ENCODE measurements at places on chromosomes 2 and 18.

DNA sequence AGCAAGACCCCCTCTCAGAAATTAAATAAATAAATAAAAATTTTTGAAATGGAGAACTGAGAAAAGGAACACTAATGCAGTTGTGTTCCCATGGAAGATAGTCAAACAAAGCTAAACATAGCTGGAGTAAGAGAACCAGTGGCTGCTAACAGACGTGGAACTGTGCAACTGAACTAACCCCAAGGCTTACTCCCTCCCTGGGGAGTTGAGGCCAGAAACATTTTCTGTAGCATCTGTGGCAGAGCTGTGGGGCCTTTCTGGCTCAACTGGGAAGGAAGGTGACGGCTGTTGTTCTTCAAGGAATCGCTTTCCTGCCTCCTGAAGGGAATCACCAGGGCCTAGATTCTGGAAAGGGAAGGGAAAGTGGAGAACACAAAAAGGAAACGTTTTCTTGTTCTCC, 53.9 kb upstream of the B3GNT2 start:
- DNase-seq = no peak

DNA sequence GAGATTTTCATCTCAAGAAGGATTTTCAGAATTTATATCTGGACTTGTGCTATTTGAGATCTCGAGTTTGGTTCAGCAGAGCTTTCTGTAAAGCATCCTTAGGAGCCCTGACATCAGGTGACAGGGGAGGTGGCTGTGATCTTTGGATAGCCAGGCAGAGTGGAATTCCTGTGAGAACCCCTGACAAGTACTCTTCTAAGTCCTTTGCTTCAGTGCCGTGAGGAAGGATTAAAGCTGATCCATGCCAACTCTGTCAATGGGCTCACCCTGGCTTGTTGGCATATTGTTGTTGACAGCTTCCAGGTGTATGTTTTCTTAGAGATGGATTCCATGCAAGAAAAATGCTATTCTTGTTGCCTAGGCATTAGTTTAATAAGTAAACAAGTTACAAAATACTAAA, 38.0 kb upstream of the NFE2L2 start:
- no peak for DNase-seq

DNA sequence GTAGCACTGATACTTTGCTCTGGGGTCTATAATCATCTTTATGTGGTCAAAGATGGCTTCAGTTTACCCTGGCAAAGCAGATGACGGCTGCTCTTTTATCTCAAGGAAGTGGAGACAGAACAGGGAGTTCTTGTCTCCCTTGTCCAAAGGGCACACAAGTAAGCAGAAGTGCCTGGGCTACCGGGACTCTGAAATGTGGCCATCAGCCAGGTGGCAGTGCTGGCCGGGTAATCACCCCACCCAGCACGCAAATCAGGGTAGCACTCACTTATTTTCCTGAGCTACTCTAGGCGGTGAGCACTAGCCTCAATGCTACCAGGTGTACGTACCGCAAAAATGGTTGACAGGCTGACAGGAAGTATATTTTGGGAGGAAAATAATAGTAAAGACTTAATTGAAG, 119.7 kb upstream of the ETAA1 start:
- DNase-seq = no peak

DNA sequence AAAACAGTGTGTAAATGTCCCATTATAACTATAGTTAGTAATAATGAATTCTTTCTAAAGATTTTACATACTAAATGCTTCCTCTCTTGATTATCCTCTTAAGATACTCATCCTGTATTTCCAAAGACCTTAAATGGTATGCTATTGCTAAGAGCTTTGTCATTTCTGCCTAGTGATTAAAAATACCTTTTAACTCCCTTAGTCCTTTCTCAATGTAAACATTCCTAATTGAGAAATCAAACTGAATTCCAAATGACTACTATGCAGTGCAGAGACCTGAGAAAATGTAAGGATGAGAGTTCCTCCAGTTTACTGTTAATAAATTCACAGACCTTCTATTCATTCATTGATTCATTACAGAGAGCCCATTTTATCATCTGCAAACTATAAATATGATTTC, 86.9 kb downstream of the SOS1 start:
- DNase-seq = no peak

DNA sequence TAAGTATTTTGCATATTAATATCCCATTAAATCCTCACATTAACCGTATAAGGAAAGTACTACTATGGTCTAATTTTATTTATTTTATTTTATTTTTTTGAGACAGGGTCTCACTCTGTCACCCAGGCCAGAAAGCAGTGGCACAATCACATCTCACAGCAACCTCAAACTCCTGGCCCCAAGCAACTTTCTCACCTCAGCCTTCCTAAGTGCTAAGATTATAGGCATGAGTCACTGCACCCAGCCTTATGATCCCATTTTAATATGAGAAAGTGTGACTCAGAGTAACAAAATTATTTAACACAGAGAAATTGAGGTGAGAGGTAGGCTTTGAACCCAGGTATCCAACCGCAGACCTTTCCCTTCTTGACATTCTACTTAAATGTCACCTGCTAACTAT, 330.0 kb upstream of the POU3F3 start:
- DNase-seq = no peak

DNA sequence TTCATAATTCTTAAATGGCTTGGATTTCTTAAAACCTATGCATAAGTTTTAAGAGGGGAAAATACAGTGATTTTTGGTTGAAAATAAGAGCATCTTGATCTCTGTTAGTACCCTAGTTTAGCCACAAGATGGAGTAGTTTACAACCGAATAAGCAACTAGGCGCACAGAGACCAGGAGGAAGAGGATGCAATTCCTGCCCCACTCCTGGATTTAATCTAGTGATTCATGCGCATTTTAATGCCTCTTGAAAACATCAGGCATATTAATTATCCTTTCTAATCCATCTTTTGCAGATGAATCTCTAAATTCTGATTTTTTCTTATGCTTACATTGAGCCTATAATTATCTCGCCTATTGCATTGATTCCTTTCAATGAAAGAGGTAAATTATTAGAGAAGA, 76.7 kb downstream of the MRPS9 start:
- DNase-seq = no peak

GRCh38 chr2:149050188-149050587, 11.7 kb downstream of the LYPD6B start:
- no peak for DNase-seq

DNA sequence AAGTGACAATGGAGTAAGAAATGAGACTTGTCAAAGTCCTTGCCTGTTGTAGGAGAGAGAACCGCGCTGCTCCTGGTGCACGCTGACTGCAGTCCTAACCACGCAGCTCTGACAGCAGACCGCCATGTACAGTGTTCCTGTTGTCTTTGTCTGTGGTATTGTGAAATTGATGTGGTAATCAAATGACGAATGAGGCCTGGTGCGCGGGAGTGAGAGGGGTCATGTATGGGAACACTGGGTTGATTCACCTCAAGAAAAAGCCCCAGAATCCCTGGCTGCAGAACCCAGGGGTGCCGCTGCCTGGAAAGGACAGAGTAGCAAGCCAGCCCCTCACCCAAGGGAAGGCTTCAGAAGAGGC, 64.0 kb downstream of the INPP4A start:
- DNase-seq = no peak

GRCh38 chr2:128028668-128029054, 802 bp upstream of the SAP130 start:
- no peak for DNase-seq

DNA sequence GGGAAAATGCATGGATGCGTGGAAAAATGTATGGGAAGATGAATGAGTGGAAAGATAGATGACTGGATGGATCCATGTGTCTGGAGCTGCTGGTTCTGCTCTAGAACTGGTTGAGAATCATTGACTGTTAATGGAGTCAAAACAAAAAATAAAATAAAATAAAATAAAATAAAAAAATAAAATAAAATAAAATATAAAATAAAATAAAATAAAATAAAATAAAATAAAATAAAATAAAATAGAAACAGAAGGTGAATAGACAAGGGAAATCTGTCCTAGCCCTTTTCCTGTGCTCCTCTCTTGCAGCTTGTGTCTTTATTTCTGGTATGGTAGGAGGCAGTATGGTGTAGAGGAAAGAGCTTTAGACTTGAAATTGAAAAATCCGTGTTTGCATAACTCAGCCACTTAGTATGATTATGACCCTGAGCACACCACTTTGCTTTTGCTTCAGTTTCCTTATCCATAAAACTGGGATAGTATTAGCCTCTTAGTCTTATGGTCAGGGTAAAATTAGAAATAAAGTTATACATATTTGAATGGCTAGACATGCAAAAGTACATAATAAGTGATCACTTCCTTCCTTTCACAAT, 51.0 kb downstream of the PSD4 start:
- no peak for DNase-seq

DNA sequence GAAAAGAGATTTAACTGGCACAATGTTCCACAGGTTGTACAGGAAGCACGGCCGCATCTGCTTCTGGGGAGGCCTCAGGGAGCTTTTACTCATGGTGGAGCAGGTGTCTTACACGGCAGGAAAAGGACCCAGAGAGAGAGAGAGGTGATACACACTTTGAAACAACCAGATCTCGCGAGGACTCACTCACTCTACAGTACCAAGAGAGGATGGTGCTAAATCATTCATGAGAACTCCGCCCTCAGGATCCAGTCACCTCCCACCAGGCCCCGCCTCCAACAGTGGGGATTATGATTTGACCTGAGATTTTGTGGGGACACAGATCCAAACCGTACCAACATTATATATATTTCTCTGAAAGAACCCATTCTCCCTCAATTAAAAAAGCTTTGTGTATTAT, 79.7 kb upstream of the DOCK10 start:
- no peak for DNase-seq

- DNase-seq = peak; percentile 53
These were observed at the start of gene PSTPIP2 for GRCh38 chr18:46071653-46072375. TSS of gene PSTPIP2 (minus strand) at chr18:46072260. CDS start at chr18:46072188, 72 bp downstream.

GRCh38 chr2:40173276-40173675, 278.6 kb downstream of the SLC8A1 start:
- no peak for DNase-seq

DNA sequence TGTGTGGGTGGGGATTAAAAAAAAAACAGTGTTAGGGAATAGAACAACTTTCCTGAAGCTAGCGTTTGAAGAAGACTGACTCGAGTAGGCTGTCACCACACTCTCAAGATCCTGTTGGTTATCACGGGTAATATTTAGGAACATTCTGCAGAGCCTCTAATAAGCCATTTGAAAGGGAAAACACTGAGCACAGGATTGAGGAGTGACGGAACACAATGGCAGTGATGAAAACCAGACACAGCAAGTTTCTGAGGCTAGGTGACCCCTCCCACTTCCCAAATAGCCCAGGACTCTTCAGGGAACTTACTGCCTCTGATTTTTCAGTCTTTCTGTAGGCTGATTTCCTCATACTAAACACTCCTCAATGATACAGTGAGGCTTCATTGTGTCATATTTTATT, 88.2 kb upstream of the TMEM200C start:
- no peak for DNase-seq

DNA sequence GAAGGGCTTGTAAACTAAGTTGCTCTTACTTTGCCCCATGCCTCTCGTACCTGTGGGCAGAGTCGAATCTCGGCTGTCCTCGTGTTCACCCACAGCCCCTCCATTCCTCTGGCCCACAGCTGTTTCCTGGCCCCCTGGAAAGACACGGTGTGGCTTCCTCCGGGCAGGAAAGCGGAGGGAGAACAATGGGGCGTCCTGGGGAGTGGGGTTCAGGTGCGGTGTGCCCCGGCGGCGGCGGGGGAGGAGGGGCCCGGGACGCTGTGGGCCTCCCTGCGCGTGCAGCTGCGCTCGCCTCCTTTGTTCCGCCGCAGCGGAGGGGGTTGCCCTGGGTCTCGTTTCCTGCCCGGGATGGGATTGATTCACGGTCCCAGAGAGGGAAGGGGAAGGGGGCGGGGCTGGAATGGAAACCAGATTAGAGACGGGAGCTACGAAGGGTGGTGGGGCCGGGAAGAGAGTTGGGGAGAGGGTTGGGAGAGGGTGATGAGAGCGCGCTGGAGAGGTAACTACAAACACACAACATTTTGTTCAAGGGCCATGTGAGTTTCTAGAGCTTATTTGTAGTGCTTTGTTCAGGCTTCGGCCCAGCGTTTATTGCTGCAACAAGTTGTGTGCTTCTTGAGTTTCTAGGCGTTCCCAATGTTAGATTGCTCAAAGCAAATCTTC, 796 bp downstream of the MYO1B start:
- DNase-seq = peak; percentile 22

GRCh38 chr2:9752441-9753275, 90.6 kb upstream of the TAF1B start:
- DNase-seq = peak; percentile 83
